ENCODE measurements at places on chromosomes 6 and 20. TPM values are rescaled to one million over a fixed set of nuclear protein-coding genes. Genes with fewer than 3 reads are reported as not detected.

DNA sequence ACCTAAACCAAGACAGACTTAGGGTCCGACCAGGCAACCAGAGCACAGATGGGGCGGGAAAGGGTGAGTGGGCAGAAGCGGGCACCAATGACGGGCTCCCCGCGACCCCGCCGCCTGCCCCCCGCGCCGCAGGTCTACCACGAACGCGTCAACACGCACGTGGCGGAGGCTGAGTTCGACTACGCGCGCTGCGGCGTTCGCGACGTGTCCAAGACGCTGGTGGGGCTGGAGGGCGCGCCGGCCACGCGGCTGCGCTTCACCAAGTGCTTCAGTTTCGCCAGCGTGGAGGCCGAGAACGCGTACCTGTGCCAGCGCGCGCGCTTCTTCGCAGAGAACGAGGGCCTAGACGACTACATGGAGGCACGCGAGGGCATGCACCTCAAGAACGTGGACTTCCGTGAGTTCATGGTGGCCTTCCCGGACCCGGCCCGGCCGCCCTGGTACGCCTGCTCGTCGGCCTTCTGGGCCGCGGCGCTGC, 5.1 kb downstream of the TMEM151B start:
- no peak for DNase-seq

- no peak for DNase-seq
Measured at GRCh38 chr6:154543628-154544027, 33.1 kb upstream of the CNKSR3 start.

DNA sequence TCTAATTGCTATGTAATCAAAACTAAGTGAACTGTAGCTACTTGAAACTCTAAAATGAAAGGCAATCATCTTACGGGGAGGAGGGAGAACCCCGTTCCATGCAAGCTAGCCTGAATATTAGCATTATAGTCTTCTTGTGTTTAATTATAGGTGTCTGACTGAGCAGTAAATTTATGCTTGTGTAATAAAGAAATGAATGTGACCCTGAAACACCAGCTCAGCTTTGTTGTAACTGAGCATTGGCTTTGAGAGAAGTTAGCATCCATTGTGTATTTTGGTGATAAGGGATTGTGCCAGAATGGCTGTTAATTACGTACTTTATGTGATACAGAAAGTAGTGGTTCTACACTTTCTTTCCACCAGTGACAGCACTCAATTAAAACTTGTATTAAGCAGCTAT, 86.9 kb downstream of the QKI start:
- DNase-seq = no peak

GRCh38 chr6:74409447-74409846, 713.4 kb downstream of the CD109 start:
- peak; percentile 1 for DNase-seq

The COL11A2 gene
- total RNA-seq = not detected

DNA sequence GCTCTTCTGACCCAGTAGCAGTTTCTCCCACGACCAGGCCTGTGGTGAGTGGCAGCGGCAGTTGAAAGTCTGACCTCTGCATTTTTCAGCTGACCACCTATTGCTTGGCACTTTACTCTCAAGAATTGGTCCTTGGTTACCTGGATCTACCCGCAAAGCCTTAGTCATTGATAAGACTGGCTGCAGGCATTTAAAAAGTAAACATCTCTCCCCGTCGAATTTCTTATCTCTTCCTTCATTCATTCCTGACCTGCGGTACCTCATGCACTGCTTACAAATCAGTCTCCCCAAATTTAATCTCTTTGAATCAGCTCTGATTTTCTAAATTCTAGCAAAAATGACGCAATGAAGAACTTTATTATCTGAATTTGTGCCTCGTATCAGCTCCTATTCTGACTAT, 26.1 kb upstream of the IPCEF1 start:
- DNase-seq = no peak
